Activated naive CD8-positive, alpha-beta T cell treated with anti-CD3 and anti-CD28 coated beads, Interleukin-2, amount 10 ng/mL, durations not matched to agents 7 days and 5 days (primary cell): ENCODE measurements at places on chromosomes 13 and 19. TPM values are rescaled to one million over a fixed set of nuclear protein-coding genes. Genes with fewer than 3 reads are reported as not detected.

The ZNF90 gene
- 21.0 TPM for total RNA-seq

The TSSK6 gene
- 6.5 TPM for total RNA-seq

The ZNF44 gene
- 21.8 TPM for total RNA-seq

The KIR2DL1 gene
- total RNA-seq = not detected

The PGLYRP1 gene
- total RNA-seq = not detected

The ZNF99 gene
- not detected for total RNA-seq

GRCh38 chr13:80030491-80030890 lies 310.4 kb downstream of the SPRY2 start:
- H3K4me1 ChIP-seq = no peaks in the 10 kb centered on the region
- no peak for DNase-seq
- no peak overlapping the region for H3K27ac ChIP-seq
- H3K27me3 ChIP-seq = no peaks in the 10 kb centered on the region
- no peaks in the 10 kb centered on the region for H3K36me3 ChIP-seq

GRCh38 chr13:30675717-30676116 lies 58.0 kb downstream of the USPL1 start:
- H3K4me3 ChIP-seq = no peak overlapping the region
- no peak for DNase-seq
- H3K27me3 ChIP-seq = peaks cover 22% of the 10 kb centered on the region
- peaks cover 1% of the 10 kb centered on the region for H3K36me3 ChIP-seq

DNA sequence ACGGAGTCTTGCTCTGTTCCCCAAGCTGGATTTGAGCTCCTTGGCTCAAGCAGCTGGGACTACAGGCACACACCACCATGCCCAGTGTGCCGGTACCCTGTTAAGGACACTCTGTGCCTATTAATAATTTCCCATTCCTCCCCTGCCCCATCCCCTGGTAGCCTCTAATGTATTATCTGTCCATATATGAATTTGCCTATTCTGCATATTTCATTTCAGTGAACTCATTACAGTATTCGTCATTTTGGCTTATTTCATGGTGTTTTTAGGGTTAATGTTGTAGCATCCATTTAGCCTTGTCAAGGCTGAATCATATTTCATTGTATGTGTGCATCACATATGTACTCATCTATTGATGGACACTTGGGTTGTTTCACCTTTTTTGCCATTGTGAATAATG lies 33.6 kb downstream of the SKA3 start:
- H3K36me3 ChIP-seq = peaks cover 21% of the 10 kb centered on the region
- DNase-seq = no peak
- peak overlapping the region; percentile 15 for H3K27ac ChIP-seq
- H3K4me1 ChIP-seq = peaks cover 24% of the 10 kb centered on the region

GRCh38 chr13:113545455-113545930 lies 39.1 kb upstream of the TFDP1 start:
- no peak overlapping the region for H3K4me3 ChIP-seq
- H3K36me3 ChIP-seq = peaks cover 17% of the 10 kb centered on the region
- H3K4me1 ChIP-seq = peaks cover 2% of the 10 kb centered on the region
- no peak overlapping the region for H3K27ac ChIP-seq
- no peaks in the 10 kb centered on the region for H3K27me3 ChIP-seq

- peaks cover 16% of the 10 kb centered on the region for H3K27me3 ChIP-seq
- no peaks in the 10 kb centered on the region for H3K4me1 ChIP-seq
- no peak overlapping the region for H3K4me3 ChIP-seq
- no peaks in the 10 kb centered on the region for H3K36me3 ChIP-seq
- H3K27ac ChIP-seq = no peak overlapping the region
Measured at GRCh38 chr19:54684527-54684926, 21.7 kb downstream of the LILRB4 start.

DNA sequence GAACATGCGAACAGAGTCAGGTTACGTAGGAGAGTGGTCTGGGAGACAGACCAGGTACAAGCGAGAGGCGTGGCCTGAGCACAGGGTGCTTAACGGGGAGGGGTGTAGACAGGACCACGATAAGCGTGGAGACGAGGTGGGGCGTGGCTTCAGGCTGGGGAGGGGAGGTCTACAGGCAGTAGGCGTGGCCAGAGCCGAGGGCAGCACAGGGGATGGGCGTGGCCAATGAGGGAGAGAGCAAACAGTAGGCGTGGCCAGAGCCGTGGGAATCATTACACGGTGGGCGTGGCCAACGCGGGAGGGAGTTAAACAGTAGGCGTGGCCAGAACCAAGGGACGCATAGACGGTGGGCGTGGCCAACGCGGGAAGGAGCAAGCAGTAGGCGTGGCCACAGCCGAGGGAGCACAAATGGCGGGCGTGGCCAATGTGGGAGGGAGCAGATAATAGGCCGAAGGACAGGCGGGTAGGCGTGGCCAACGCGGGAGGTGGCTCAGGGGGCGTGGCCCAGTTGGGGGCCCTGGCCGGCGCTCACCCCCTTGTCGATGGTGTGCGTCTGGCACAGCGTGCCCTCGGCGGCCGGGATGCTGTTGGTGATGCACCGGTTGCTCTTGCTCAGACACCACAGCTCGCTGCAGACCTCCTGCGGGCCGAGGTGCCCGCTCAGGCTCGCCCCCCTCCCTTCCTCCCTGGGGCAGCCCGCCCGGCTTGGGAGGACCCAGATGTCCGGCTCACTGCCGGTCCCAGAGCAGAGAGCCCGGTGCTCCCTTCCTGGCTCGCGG lies 15.2 kb upstream of the MYO1F start:
- DNase-seq = peak; percentile 85
- peaks cover 13% of the 10 kb centered on the region for H3K4me1 ChIP-seq
- peaks cover 11% of the 10 kb centered on the region for H3K36me3 ChIP-seq
- peaks cover 9% of the 10 kb centered on the region for H3K27me3 ChIP-seq
- peak overlapping the region; percentile 77 for H3K4me3 ChIP-seq
- H3K27ac ChIP-seq = peak overlapping the region; percentile 10

GRCh38 chr13:105334211-105334610 lies 1201.3 kb downstream of the EFNB2 start:
- no peak overlapping the region for H3K4me3 ChIP-seq
- no peak overlapping the region for H3K27ac ChIP-seq
- H3K4me1 ChIP-seq = no peaks in the 10 kb centered on the region
- DNase-seq = no peak
- no peaks in the 10 kb centered on the region for H3K27me3 ChIP-seq

- no peak overlapping the region for H3K27ac ChIP-seq
- no peak overlapping the region for H3K4me3 ChIP-seq
- no peak for DNase-seq
- H3K27me3 ChIP-seq = peaks cover 12% of the 10 kb centered on the region
- H3K36me3 ChIP-seq = peaks cover 25% of the 10 kb centered on the region
- peaks cover 11% of the 10 kb centered on the region for H3K4me1 ChIP-seq
Measured at GRCh38 chr19:39308531-39309304, 11.9 kb downstream of the LRFN1 start.

DNA sequence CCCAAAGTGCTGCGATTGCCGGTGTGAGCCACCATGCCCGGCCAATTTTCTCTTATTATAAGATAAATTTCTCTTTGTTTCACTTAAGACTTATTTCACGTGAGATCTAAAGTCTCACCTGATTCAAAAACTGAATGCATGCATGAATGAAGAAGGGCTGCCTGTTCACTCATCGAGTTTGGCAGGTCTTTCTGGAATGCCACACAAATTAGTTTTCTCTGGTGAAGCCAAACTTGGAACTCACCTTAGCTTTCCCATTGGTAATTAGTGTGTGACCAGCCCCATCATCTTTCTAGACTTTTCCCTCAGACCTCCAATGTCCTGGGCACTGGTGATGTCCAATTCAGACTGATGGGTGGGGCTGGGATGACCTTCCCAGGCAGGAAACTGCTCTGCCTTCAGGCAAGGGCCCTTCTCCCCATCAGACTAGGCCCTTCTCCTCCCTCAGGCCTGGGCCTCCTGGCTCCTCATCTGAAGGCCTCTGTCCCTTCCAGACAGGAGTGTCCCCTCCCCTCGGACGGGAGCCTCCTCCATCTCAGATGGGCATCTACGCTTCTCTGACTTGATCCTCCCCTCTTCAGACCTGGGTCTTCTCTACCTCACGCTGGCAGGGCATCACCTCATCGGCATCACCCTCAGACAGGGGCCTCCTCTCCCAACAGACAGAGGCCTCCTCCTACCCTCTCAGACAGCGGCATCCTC lies 14.4 kb downstream of the C3 start:
- DNase-seq = no peak
- H3K4me3 ChIP-seq = no peak overlapping the region
- peaks cover 37% of the 10 kb centered on the region for H3K27me3 ChIP-seq
- H3K36me3 ChIP-seq = no peaks in the 10 kb centered on the region

- DNase-seq = no peak
- H3K36me3 ChIP-seq = peaks cover 2% of the 10 kb centered on the region
- no peak overlapping the region for H3K27ac ChIP-seq
Measured at GRCh38 chr19:41098762-41099161, 10.5 kb downstream of the CYP2A13 start.

DNA sequence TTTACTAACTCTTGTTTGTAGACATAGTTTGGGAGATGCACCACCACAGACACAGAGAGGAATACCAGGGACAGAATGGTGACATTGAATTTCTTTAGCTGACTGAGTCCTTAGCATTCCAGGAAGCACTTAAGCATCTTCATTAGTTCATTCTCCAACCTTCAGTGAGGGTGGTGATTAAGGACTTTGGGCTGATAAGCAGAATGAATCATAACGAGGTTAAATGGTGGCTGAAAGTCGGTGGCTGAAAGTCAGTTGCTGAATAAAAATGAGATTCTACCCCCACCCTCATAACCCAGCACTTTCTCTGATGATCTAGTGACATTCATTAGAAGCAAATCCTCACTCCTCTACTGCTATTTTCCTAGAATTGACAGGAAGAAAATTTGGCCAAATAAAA lies 10.6 kb downstream of the PCDH8 start:
- H3K27ac ChIP-seq = no peak overlapping the region
- H3K4me3 ChIP-seq = no peak overlapping the region
- no peak for DNase-seq
- no peaks in the 10 kb centered on the region for H3K36me3 ChIP-seq
- peaks cover 1% of the 10 kb centered on the region for H3K4me1 ChIP-seq

DNA sequence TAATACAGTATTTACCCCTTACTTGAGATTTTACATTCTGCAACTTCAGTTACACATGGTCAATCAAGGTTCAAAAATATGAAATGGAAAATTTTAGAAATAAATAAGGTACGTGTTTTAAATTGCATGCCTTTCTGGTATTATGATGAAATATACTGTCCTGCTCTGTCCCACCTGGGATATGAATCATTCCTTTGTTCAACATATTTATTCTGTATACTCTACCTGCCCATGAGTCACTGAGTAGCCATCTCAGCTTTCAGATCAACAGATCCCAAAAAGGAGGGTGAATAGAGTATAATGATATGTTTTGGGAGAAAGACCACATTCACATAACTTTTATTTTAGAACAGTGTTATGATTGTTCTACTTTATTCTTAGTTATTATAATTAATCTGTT lies 37.8 kb downstream of the STOML3 start:
- H3K36me3 ChIP-seq = no peaks in the 10 kb centered on the region
- H3K27ac ChIP-seq = no peak overlapping the region
- H3K4me1 ChIP-seq = peaks cover 5% of the 10 kb centered on the region
- H3K27me3 ChIP-seq = peaks cover 3% of the 10 kb centered on the region
- H3K4me3 ChIP-seq = no peak overlapping the region
- DNase-seq = no peak

DNA sequence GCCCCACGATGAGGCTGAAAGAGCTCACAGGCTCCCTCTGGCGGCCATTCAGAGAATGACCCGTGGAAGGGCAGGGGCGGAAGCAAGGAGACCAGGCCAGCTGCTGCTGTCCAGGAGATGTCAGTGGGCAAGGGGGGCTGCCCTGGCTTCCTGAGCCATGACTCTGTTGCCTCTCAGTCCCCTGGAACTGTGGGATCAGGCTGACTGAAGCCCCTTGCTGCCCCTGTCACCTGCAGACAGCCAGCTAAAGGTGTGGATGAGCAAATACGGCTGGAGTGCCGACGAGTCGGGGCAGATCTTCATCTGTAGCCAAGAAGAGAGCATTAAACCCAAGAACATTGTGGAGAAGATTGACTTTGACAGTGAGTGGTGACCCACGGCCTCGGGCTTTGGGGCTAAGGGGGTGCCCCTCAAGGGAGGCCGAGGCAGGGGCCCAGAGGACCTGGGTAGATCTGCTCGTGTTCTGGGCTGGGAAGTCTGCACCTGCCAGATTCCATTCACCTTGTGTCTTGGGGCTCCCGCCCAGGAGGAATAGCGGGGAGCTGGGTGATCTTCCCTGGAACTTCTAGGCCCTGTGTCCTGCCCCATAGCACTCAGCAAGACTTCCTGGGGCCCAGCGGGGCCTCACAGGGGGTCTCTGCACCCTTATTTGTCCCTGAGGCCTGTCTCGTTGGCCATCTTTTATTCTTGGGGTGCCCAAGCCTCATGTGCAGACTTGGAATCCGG lies 12.5 kb upstream of the ACTN4 start:
- DNase-seq = peak; percentile 82
- H3K27me3 ChIP-seq = no peaks in the 10 kb centered on the region
- H3K4me1 ChIP-seq = peaks cover 24% of the 10 kb centered on the region
- no peak overlapping the region for H3K4me3 ChIP-seq

GRCh38 chr19:31574251-31574973 lies 225.2 kb upstream of the TSHZ3 start:
- peaks cover 2% of the 10 kb centered on the region for H3K27me3 ChIP-seq
- DNase-seq = no peak
- no peak overlapping the region for H3K27ac ChIP-seq
- H3K4me1 ChIP-seq = no peaks in the 10 kb centered on the region
- no peaks in the 10 kb centered on the region for H3K36me3 ChIP-seq
- H3K4me3 ChIP-seq = no peak overlapping the region

DNA sequence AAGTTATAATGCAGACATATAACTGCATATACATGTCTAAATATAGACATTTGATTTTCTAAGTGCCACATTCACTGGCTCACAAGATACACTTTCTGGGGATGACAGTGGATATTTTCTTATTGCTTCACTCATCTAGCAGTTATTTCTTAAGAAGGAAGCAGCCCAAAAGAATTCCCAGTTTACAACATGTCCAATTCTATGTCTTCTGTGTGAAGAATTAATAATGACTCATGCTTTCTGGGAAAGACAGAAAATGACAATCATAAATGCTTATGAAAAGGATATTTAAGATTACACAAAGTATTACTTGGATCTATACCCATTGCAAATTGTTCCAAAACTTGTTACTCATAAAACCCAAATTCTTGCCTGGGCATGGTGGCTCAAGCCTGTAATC lies 543.4 kb downstream of the SUCLA2 start:
- no peaks in the 10 kb centered on the region for H3K27me3 ChIP-seq
- no peak overlapping the region for H3K4me3 ChIP-seq
- DNase-seq = no peak
- no peaks in the 10 kb centered on the region for H3K36me3 ChIP-seq

DNA sequence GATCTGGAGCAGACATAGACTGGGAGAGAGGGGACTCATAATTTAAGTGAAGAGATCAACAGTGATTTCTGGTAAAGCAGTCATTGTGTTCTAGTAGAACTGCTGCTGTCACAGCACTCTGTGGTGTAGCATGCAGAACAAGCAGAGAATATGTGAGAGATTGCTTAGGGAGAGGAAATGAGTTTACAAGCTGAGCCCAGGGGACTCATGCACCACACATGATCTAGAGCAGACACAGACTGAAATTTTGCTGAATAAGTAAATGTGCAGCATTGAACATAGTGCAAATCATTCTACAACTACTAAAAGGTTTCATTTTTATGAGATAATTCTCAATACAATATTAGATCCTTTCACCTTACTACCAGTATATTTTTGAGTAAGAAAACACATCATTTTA lies 125.7 kb downstream of the MYO16 start:
- no peaks in the 10 kb centered on the region for H3K36me3 ChIP-seq
- H3K27me3 ChIP-seq = no peaks in the 10 kb centered on the region
